AG20443 (cell line): ENCODE measurements at places on chromosomes 12 and 14.

DNA sequence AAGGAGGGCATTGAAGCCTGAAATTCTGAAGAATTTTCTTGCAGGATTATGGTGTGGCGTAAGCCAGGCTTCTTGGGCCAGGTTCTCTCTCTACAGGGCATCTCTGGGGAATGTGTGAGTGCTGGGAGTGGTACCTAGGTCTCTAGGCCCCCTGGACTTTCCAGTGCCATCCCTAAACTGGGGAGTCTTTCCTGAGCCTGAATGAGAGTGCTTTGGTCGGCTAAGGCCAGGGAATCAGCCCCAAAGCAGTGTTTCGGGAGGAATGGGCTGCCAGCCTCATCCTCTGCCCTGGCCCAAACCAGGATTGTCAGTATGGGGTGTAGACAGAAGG, 93.9 kb downstream of the CALM1 start:
- DNase-seq = peak; percentile 4

- DNase-seq = no peak
Measured at GRCh38 chr12:83172441-83172840, 485.7 kb downstream of the TMTC2 start.

GRCh38 chr12:29713729-29714128, 70.0 kb downstream of the TMTC1 start:
- DNase-seq = no peak

- DNase-seq = no peak
Measured at GRCh38 chr12:31781894-31782540, 53.2 kb upstream of the AMN1 start.

- no peak for DNase-seq
Measured at GRCh38 chr14:23729720-23730387, 93.7 kb downstream of the DHRS2 start.

GRCh38 chr12:50715174-50715573, 48.7 kb upstream of the ATF1 start:
- peak; percentile 43 for DNase-seq

DNA sequence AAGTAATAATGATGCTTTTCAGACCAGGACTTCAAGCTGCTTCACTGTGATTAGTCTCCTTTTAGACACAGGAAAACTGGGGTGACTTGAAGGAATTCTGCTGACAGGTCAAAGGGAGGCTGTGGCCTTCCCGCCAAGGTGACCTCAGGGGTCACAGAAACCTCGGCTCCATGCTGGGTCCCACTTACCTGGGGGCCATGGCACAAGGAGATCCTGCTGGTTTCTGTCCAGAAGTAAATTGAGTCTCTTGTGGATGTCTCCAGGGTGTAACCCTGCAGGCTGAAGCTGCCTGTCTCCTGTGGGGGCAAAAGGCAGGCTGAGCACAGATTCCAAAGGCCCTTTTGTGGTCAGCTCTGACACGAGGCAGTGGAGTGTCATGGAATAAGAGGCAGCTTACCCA, 138.7 kb upstream of the MED13L start:
- DNase-seq = peak; percentile 25

GRCh38 chr12:4387607-4388006, 8.1 kb upstream of the FGF23 start:
- DNase-seq = no peak

DNA sequence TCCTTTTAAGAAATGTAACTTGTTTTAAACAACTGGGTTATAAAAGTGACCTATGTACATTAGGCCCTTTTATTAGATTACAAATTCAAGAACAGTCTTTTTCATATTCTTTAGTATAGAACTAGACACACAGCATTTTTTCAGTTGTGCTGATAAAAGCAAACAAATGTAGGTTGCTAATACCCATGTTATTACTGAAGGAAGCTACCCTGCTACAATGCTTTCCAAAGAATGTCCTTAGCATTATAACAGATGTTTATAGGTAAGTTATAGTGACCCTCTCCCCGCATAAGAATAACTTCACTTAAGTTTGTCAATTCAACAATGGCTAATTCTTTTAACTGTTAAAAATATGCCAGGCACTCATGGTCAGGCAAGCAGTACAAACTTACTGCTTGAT, 17.9 kb downstream of the RTRAF start:
- DNase-seq = no peak

- no peak for DNase-seq
Measured at GRCh38 chr12:92030618-92031017, 115.0 kb downstream of the BTG1 start.

DNA sequence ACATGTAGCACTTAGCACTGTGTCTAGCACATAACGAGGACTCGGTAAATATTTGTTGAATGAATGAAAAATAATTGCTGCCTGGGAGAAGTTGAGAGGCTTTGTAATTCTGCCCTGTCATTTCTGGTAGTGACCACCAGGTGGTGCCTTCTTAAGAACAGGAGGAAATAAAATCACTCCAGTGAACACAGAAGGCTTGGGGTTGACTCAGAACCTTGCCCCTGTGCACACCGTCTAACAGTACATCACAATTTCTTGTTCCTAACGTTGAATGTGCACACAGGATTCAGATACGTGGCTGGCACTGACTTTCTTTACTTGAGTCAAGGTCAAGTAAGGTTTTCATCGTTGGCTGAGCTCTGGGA, 91.8 kb downstream of the RGS6 start:
- peak; percentile 16 for DNase-seq

GRCh38 chr14:59831121-59831730, 39.4 kb downstream of the RTN1 start:
- no peak for DNase-seq

GRCh38 chr14:61330511-61330910, 9.1 kb downstream of the PRKCH start:
- no peak for DNase-seq

DNA sequence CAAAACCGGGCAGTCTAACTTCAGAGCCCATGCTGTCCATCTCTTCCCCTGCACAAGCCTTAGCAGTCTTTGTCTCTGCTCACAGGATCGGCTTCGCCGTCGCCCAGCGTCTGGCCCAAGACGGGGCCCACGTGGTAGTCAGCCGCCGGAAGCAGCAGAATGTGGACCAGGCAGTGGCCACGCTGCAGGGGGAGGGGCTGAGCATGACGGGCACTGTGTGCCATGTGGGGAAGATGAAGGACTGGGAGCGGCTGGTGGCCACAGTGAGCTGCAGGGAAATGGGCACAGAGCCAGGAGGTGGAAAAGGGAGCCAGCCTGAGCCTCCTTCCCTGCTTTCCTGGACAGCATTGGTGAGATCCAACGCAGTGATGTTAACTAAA, 14.2 kb upstream of the CARMIL3 start:
- no peak for DNase-seq

DNA sequence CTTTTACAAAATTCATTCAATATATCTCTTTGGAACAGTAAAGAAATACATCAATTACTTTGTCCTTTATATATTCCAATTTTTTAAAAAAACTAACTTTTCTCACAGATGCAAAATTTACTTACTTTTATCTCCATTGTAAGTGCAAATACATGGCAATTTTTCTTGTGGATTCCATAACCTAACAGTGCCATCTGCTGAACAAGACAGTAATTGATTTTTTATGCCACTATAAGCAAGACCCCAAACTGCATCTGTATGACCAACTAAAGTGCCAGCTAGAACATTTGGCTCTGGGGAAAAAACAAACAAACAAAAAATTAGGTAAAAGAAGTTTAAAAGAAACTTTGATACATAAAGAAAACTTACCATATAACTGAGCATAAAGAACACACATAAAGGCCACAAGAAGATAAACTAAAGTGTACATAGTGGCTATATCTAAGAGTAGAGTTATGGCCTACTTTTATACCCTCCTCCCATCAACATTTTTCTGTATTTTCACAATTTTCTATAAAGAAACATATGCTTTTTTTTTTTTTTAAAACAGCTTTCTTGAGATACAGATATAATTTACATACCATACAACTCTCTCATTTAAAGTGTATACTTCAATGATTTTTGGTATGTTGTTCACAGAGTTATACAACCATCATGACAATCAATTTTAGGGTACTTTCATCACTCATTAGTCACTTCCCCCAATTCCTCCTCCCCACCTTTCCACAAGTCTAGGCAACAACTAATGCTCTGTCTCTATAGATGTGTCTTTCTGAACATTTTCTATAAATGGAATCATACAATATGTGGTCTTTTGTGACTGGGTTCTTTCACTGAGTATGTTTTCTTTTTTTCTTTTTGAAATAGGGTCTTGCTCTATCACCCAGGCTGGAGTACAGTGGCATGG, 32.6 kb downstream of the COCH start:
- DNase-seq = no peak

- no peak for DNase-seq
Measured at GRCh38 chr14:94046696-94047250, 20.6 kb downstream of the OTUB2 start.

DNA sequence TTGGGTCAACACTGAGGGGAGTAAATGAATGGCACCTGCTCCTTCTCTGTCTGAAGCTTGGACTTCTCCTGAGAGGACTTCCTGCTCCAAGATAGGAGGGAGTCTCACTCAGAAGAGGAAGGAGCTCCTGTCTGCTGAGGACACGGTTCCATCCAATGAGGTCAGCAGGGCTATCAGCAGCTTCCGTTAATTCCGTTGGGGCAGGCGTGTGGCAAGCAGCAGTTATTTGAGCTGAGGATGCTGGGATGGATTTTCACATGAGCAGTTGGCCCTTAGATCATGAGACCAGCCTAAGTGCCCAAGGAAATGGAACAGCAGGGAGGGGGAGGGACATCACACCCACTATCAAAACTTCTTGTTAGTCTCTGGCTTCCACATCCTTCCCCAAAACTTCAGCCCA, 159.0 kb upstream of the PZP start:
- no peak for DNase-seq
